ENCODE measurements at places on chromosomes 12 and 14.

- DNase-seq = no peak
Measured at GRCh38 chr14:24880689-24881088, 169.3 kb downstream of the STXBP6 start.

- no peak for DNase-seq
Measured at GRCh38 chr12:108438667-108439066, 76.4 kb upstream of the FICD start.

GRCh38 chr12:6052940-6053329 lies 71.5 kb downstream of the VWF start:
- DNase-seq = no peak

- no peak for DNase-seq
Measured at GRCh38 chr12:29681370-29681769, 102.4 kb downstream of the TMTC1 start.

GRCh38 chr14:104686624-104687517 lies 2.5 kb upstream of the INF2 start:
- DNase-seq = no peak
